Gastroesophageal sphincter (tissue), 4 donors: ENCODE measurements at places on chromosomes 7 and 10. TPM values are rescaled to one million over a fixed set of nuclear protein-coding genes. Genes with fewer than 3 reads are reported as not detected.

- no peak for ATAC-seq
Measured at GRCh38 chr7:121266307-121266894, 62.4 kb upstream of the WNT16 start.

- ATAC-seq, result no peak
Measured at GRCh38 chr7:16211402-16211925, 209.9 kb downstream of the CRPPA start.

- ATAC-seq, result no peak
Measured at GRCh38 chr7:31065840-31066239, 13.7 kb downstream of the ADCYAP1R1 start.

- no peak for ATAC-seq
Measured at GRCh38 chr10:29546773-29547313, 87.9 kb downstream of the SVIL start.

DNA sequence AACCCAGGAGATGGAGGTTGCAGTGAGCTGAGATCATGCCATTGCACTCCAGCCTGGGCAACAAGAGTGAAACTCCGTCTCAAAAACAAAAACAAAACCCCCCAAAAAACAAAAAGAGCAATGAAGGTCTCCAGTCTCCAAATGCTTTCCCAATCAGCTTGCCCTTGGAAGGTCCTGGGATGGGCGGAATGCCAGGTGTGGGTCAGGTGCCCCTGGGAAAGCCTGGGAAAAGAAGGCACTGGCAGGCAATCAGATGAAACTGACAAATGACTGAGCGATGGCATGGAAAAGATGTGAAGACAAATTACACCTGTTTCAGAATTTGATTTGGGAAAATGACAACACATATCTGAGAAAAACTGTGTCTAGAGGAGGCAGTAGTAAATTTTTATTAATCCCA is 210.4 kb upstream of the IMMP2L start:
- no peak for ATAC-seq

DNA sequence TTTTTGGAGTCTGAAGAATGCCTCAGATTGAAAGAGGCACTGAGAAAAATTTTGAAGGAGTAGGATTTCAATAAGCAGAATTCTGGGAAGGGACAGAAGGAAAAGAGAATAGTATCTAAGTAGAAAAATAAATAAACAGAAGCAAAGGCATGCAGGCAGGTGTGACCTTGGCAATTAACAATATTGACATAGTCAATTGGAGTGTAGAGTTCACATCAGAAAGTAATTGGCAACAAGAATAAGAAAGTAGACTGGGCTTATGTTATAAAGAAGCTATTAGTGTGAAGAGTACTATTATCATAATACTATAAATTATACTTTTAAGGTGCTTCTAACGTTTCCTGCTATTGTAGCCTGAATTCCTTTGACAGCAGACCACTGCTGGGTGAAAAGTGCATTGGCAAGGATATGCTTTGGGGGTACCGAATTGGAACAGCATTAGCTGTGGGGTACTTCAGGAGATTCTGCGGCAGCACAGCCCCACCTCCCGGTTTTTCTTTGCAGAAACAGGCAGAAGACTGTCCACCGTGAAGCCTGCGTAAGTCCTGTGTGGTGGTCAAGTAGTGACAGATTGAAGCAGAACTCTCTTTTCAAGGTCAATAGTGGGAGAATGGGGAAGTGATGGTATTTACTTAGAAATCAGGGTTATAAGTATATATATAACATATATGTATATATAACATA is 357.0 kb downstream of the THSD7A start:
- no peak for ATAC-seq

DNA sequence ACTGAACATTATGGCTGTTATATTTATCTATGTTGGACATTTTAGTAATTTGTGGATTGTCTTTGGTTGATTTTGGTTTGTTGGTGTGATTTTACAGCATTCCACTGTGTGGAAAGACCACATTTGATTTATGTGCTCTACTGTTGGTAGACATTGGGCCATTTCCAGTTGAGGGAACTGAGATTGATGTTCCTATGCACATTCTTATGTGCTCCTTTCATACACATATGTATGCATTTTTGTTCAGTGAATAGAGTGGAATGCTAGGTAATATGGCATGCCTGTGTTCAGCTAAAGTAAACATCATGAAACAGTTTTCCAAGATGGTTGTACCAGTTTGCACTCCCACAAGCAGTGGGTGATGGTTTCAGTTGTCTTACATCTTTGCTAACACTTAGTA is 15.1 kb downstream of the CACNB2 start:
- no peak for ATAC-seq

GRCh38 chr7:120207037-120207436 is 65.9 kb upstream of the KCND2 start:
- ATAC-seq, result no peak

The CRCP gene
- total RNA-seq, result 75.8 TPM

The VENTX gene
- 2.3 TPM for total RNA-seq

The EVX1 gene
- not detected for total RNA-seq

GRCh38 chr7:122095642-122096041 is 48.4 kb downstream of the AASS start:
- ATAC-seq, result no peak

The OPTN gene
- 91.5 TPM for total RNA-seq

DNA sequence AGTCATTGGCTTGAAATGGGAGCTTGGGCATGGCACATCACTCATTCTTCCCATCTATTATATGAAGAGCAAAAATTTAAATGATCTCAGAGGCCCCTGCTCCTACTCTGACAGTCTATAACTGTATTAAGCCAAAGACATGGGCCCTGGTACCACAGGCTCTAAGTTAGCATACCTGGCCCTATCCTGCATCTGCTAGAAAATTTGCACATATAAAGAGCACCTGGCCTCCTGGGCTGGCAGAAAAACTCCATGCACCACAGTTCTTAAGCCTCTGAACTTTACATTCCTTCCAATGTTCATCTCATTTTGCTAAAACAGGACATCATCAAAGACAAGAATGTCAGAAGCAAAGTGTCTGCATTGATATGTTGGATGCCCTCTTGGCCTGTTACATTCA is 29.6 kb upstream of the ANK3 start:
- no peak for ATAC-seq

DNA sequence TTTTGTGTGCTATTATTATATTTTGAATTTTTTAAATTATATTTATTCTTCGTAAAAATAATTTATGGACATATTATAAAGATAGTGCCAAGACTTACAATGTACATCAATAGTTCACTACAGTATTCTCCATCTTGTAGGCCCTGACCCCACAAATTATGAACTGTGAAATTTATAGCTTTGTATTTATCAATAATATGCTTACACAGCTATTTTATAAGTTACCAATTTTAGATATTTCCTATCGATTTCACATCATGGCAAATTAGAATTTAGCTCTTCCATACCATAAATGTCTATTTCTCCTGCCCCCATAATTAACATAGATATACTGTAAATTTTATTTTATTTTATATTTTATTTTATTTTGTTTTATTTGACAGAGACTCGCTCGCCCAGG is 34.4 kb upstream of the GNAI1 start:
- no peak for ATAC-seq

The COL1A2 gene
- 252 TPM for total RNA-seq

GRCh38 chr7:68073701-68074100 is 1077.1 kb downstream of the TYW1 start:
- no peak for ATAC-seq

DNA sequence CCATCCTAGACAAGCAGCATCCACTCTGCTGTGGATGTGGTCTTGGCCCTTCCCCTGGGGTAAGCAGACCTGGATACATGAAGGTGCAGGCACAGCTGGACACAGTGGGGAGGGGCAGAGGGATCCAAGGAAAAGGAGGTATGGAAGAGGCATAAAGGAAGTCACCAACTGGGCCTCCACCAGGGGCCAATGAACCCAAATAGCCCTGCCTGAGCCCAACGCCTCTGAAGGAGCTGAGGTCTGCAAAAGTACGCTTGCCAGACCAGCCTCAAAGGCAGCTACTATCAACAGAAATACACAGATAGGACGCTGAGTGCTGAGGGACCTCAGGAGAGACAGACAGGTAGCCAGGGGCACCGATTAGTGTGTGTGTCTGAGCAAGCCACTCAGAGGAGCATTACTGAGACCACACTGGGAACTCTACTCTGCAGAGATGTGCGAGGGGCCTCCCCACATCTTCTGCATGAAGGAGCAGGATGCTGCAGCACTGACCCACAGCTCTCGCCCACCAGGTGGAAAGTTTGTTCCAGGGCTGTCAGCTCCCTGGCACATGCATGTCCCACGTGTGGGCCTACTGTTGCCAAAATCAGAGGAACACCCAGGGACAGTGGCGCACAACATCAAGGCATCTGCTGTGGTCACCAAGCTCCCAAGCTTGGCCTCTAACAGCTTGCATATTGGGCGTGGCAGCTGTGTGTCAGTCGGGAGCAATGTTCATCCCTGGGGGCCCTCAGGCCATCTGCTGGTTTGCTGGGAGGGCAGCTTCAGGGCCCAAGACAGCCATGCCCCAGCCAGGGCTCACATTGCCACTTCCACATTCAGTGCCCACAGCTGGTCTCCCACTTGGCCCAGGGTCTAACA is 40.0 kb downstream of the MKI67 start:
- ATAC-seq, result no peak

The SPDYE2B gene
- total RNA-seq, result not detected

The CCL24 gene
- total RNA-seq, result not detected
